T-helper 1 cell (primary cell): ENCODE measurements at places on chromosomes 3 and 15.
A peak's percentile ranks its signal among the peaks of the same experiment; 100 is the strongest.

DNA sequence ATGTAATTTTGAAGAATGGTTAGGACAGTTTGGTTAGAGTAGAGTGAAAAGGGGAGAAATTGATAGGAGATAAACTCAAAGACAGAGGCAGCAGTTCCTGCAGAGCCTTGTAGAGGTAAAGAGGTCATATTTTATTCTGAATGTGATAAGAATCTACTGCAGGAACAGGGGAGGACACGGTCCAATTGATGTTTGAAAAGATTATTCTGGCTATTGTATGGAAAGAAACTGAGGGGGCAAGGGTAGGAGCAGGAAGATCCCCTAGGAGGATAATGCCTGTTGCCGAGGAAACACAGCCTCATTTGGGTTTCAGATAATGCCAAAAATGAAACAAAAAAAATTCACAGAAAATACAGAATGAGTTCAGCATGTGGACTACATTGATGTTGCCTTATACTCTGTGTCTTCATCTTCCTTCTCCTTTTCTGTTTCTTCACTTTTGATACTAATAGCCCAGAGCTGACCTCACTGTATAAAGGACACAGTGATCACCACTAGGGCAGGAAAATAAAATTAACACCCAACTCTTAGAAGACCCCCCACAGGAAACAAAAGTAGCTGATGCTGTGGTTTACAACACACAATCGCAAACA, 454.6 kb upstream of the UBE2E2 start:
- DNase-seq = no peak

DNA sequence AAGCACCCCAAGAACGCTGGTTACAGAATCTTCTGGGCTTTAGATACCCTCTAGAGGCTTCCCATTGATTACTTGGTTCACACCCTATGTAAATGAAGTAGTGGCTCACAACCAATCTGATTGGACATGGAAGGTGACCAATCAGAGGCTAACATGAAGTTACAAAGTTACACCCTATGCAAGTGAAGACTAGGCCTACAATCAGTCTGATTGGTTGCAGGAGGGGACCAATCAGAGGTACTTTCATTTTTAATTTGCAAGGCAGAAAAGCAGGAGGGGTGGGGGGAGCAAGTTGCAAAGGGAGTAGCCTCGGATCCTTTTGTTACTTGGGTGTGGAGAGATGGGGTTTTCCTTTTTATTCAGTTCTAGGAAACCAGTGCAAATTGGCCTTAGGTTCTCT, 11.1 kb upstream of the RTP2 start:
- DNase-seq = no peak

- no peak for DNase-seq
Observed at GRCh38 chr15:49769225-49769624, 148.4 kb downstream of the DTWD1 start.

DNA sequence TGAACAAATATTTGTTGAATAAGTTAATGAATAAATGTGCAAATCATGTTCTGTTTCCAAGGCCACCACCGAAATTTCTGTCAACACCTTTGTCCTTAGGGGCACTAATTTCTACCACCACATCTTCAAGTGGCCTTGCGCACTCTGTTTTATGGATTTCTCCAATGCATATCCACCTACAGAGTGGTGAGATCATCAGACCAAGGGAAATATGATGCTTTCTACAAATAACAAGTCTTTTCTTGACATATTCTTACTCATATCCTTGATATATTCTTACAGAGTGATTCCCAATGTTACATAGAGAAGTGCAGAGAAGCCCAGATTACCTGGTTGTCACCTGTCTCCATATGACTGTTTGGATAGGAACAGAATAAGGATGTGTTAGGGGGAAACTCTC, 36.1 kb upstream of the TMCO5A start:
- DNase-seq = no peak

GRCh38 chr3:14774431-14774830, 44.3 kb upstream of the FGD5 start:
- DNase-seq = no peak

DNA sequence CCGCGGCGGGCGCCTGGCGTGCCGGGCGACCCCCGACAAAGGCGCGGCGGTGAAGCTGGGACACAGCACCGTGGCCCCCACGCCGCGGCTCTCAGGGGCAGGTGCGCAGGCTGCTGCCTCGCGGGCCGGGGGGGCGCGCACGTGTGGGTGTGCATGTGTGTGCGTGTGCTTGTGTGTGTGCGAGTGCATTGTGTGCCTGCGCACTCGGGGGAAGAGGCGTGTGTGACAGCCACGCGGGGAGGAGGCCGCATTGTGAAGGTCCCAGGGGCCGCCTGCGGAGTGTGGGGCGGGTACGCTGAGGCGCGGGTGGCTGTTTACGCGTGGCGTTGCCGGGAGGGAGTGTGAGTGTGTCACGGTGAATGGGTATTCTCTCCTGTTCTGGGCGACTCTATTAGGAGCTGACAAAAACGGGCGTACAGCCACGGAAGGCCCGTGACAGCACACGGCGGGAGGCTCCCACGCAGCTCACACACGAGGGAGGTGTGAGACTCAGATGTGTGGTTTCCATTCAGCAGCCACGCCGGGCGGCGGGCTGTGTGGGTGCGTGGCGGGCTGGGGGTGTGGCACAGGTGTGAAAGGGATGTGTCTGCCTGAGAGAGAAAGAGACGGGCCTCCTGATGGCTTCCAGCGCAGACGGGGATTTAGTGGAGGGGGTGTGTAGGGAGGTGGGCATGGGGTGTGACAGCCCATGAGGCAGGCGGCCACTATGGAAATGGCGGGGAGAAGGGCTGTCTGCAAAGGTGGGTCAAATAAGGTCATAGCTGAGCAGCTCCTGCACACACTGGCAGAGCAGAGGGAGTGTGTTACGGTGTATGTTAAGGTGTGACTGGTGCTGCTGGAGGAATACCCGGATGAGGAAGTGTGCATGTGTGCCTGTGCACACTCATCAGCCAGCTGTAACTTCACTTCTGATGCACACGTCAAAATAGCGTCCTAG, 750 bp downstream of the PODXL2 start:
- peak; percentile 22 for DNase-seq

GRCh38 chr15:82158811-82159210, 103.7 kb downstream of the EFL1 start:
- DNase-seq = no peak
